Foreskin melanocyte (primary cell): ENCODE measurements at places on chromosomes 7 and 10.

DNA sequence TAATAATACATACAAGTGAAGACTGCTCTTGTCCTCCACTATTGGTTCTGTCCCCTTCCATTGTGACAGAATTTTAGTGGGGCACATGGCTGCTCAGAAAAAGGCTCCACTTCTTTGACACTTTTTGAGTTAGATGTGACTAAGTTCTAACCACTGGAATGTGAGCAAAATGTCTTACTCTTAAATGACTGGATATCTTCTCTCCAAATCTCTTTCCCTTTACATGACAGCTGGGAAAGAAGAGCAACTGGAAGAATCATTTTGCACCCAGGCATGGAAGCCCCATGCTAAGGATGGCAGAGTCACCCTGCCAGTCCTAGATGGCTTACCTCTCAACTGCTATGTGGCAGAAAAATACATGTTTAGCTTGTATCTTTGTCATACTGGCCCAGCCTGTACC lies 97.7 kb downstream of the CACNA2D1 start:
- DNase-seq: no peak

- DNase-seq: no peak
These were observed 237.3 kb downstream of the MAD1L1 start for GRCh38 chr7:1995426-1995825.

DNA sequence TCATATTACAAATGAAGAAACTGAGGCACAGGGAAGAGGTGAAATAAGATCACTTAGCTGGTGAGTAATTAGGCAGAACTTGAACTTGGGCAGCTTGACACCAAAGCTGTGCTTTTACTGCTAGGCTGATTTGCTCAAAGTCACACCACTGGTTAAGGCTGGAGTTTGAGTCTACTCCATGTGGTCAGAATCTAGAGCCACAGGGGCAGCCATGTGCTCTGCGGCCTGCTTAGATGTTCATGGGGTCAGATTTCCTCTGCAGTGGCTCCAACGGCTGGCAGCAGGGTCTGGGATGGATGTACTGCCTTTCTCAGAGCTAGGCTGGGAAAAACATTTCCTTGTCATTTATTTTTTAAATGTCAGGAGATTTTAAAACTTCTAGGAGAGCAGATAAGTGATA lies 417.5 kb downstream of the KCNMA1 start:
- DNase-seq: no peak

DNA sequence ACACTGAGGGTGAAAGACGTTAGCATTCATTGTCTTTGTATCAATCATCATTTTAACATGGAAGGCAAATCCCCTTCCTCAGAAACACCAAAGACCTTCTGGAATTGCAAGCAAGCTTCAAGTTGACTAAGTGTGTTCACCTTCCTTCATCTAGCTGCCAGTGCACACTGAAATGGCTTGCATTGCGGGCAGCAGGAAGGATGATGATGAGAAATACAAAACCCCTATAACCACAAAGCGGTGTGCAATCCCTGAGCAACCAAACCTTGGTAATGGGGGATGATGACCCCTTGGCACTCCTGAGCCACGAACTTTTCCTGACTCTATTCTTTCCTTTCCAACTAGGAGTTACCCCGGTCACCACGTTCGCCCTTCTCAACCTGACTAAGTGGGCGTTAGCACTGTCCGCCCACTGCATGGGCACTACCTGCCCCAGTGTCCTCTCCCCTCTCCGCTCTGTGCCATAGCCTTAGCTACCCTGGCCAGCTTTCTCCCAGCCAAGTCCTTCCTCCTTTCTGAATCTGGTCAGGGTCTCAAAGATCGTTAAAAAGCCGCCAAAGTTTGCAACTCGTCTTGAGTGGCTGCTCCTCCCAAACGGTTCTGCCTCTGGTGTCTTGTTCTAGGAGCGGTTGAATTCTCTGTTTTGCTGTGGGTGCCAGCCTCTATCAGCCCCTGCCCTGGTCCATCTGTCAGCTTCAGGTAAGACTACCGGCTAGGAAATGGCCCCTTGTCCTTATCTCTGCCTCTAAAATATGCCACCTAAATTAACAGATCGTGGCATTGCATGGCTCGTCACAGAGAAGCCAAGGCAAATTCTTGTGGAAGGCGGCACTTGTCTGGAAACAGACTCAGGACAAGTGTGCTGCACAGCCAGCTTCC lies 586 bp upstream of the AOC1 start:
- no peak for DNase-seq

DNA sequence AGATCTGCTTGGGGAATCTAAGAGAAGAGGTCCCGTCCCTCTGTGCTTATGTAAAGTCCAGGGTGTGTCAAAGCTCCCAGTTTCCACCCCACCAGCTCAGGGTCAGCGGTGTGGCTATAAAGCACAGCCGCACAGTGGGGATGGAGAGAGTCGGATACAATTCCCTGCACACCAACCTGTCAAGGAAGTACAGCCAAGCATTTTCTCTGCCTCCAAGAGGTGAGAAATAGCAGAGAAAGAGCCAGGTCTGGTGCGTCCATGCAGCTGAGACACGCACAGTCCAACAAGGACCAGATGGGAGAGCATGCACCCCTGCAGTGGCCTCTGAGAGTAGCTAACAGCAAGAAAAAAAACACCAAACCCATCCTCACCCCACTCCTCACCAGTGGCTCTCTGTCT lies 61.3 kb upstream of the WAC start:
- DNase-seq: no peak

DNA sequence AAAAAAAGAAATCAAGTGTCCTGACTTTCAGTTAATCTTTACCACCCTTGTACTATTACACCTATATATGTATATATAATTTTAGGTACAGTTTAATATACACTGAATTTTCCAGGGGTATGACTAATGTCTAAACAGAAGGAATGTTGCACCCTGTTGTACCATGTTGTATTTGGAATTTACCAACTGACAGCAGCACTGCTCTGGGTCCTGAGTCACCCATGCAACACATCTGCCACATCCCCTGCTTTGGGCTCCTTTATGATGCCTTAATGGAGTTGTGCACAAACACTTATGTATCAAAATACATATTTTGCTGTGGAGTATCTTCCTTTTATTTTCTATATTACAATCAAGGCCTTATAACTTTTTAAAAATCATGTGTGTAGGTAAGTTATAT lies 21.2 kb downstream of the YAE1 start:
- no peak for DNase-seq

DNA sequence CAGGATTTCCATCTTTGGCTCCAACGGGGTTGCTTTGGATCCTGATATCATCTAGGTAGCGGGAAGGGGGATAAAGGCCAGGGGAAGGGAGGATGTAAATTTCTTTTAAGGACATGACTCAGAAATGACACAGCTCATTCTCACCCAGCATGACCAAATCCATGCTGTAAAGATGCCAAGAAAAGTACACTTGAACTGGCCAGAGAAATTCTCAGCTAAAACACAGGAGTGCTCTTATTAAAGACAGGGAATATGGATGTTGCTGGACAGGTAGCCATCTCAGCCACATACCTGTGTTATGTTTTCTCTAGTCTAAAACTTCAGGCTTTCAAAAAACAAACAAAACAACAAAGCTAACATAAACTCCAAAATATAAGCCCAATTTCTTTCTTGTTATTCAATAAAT lies 68.3 kb downstream of the NAMPT start:
- DNase-seq: peak; percentile 35

GRCh38 chr7:123787220-123788007 lies 38.6 kb upstream of the WASL start:
- DNase-seq: peak; percentile 63

GRCh38 chr10:69385454-69386350 lies 31.0 kb downstream of the TACR2 start:
- no peak for DNase-seq

GRCh38 chr7:95317546-95317945 lies 6.8 kb downstream of the PON1 start:
- DNase-seq: no peak

- DNase-seq: no peak
These were observed 24.0 kb downstream of the GSTO2 start for GRCh38 chr10:104293011-104293410.

DNA sequence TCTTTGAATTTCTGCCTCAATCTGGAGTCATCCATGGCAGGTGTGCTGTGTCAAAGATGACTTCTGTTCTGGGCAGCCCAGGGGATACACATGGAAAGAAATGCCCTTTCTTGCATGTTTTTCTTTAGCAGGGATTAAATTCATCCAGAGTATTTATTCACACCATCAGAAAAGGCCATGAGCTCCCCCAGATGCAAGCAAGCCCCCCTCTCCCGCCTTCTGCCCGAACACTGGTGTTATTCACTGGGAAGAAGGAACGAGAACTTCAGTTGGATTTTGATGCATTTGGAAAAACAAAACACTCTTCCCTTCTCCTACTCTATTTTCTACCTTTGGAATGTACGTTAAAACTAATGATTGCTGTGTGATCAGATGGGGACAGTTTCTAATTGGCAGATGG lies 1.4 kb downstream of the PLPP4 start:
- no peak for DNase-seq

DNA sequence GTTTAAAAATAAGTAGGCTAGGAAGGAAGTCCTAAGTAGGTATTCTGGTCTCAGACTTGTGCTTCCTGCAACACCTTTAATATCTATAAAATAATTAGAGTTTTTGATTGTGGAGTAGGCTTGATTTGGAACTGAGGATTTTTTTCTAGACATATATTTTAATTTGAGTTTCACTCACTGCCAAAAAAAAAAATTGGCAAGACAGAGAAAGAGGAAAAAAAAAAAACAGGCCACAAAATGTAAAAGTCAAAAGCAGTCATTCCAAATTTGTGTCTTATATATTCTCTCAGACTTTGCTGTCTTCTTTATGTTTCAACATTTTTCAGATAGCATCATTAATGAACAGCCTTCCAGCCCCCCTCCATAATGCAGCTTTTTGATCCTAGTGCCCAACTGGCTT lies 346.1 kb downstream of the NRG3 start:
- no peak for DNase-seq

DNA sequence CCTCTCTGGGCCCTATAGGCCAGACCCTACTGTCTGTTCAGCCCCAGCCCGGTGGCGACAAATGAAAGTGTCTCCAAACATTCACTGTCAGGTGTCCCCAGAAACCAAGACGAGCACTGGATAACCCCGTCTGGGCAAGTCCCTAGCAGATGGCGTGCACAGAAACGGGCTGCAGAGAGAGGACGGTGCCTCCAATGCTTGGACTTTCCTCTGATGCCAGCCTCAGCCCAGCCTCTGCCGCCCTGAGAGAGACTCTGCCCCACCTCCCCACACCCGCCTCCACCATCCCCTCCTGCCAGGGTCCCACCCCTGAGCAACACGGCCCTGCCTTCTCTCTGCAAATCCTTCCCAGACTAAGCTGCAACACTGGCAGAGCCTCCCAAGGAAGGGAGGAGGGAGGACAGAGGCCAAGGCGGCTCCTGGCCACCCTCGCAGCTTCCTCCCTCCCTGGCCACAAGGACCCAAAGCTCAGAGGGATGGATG lies 7.4 kb upstream of the LFNG start:
- DNase-seq: no peak

GRCh38 chr10:50438049-50438936 lies 185.5 kb downstream of the SGMS1 start:
- DNase-seq: no peak

DNA sequence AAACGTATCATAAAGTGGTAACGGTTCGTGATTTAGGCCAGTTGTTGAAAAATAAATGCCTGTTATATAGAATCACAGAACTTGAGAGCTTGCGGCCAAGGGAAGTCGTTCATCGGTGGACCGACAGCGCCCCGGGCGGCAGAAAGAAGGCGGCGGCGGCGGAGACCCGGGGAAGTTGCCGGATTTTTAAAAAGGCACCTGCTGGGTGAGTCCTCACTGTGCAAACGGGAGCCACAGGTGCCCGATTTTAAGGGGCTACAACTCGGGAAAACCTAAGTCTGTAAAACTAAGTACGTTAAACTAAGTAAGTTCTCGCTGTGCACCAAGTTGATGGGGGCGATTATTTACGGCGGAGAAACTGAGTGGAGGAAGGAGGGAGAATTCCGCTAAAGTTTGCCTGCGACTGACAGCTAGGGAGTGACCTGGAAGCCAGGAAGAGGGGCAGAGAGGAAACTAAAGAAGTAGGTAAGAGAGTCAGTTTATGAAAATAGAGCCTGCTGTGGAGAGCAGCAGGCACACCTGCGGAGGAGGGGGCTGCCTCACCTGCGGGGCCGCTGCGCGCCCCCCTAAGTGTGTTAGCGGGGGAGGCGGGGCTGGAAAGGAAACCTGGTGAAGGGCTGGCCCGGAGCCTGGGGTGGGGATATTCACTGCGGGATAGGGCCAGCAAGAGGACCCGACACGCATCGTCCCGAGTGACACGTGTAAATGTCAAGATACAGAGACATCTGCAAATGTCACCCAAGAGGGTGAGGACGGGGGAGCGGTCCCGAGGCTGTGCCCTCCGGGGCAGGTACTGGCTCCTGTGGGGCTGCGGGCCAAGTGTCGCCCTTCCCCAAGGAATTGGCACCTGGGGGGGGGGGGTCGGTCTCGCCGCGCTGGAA lies 996 bp downstream of the ADAM12 start:
- peak; percentile 35 for DNase-seq

DNA sequence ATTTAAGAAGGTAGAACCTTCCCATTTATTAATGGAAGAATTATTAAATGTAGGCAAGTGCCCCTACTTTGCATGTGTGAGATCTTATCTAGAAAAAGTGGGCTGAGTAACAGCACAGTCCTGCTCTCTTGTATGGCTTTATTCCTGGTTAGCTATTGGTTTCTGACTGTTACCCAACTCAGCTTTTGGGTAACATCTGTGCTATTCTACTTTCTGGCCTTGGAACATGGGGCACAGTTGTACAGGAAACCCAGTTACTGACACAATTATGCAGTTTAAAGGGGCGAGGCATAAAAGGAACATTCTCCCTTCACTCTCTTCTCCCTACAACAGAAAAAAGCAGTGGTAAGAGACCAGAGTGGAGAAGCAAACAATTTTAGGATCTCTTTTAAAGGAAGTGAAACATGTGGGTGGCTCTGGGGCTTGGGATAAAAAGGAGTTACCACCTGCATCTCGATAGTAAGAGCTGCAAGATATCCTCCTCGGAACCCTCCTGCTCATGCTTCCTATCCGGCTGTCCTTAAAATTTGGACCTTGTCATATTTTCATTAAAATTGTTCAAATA lies 16.0 kb downstream of the NUDT5 start:
- DNase-seq: no peak

DNA sequence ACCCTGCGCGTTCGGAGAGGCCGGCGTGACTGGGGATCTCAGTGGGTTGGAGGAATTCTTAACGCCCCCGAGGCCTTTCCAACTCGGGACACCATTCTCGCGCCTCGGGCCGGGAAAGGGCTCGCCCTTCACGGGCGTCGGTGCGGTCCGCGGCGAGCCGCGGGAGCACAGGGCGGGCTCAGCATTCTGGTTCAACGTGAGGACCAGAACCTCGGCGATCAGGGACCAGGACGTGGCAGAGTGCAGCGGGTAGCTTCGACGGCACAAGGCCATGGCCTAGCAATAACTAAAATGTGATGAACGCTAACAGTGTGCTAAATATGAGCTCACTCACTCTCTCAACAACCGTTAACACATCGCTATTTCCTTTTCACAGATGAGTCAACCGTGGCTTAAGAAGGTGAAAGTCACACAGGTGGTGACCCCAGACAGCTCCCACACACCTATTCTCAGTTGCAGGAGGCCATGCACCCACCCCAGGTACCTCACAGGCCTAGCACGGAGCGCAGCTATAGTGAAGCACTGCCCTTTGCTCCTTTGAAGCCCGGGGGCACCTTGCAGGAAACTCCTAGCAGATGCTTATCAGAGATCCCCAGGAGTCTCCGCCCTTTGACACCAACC lies 4.5 kb upstream of the EMX2 start:
- DNase-seq: no peak

GRCh38 chr7:153476166-153476565 lies 576.0 kb upstream of the DPP6 start:
- no peak for DNase-seq

- no peak for DNase-seq
These were observed 123.2 kb upstream of the LANCL2 start for GRCh38 chr7:55241958-55242357.

GRCh38 chr7:151566897-151567320 lies 47.2 kb upstream of the RHEB start:
- DNase-seq: no peak
